ENCODE measurements at places on chromosomes 7 and 10.

- DNase-seq = peak; percentile 47
Observed at GRCh38 chr7:87797798-87798403, 78.3 kb downstream of the SLC25A40 start.

DNA sequence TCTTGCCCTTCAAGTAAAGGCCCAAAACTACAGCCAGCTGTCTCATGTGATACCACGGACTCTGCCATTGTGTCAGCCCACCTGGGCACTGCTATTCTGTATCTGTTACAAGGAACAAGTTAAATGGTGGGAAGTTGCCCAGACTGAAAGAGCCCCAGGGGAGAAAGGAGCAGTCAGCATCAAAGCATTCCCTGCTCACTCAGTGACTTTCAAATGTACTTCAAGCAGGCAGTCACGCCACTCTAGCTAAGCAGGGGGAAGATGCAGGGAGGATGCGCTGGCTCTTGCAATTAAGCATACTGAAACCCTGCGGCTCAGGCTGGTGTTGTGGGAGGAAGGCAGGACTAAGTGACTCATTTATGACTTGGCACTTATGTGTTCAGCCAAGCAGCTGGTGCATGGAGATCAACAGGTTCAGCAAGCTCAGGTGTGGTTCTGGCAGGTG is 1249.6 kb downstream of the TYW1 start:
- no peak for DNase-seq

- DNase-seq = no peak
Observed at GRCh38 chr10:3054851-3055199, 12.5 kb upstream of the PFKP start.

- no peak for DNase-seq
Observed at GRCh38 chr10:101330631-101331225, 23.2 kb upstream of the BTRC start.

DNA sequence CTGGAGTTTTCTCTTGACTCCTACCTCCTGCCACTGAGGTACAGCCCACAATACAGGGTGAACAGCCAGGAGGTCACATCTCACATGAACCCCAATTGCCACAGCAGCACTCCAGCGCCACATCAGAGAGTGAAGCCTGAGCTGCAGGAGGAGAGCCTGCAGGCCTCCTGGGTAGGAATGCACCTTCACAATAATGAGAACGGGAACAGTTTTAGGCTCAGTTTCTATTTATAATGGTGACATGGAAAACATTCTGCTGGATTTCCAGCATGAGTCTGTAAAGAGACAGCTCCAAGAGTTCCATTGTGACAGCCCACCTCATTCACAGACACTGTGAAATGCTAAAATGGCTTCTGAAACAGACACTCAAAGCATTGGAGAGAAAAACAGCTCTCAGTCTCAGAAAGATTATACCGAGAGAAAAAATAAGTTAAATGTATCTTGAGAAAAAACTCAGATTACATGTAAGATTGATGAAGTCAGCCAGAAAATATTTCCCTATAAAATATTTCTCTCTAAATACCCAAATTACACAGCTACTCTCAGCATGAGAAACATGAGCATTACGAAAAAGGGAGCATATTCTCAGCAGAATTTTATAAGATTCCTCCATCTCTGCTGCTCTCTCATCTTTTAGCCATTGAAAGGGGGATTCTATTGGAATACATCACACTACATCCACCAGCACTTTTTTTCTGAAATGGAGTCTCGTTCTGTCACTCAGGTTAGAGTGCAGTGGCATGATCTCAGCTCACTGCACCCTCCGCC is 11.3 kb downstream of the ZNF680 start:
- no peak for DNase-seq

- DNase-seq = no peak
Observed at GRCh38 chr10:60901561-60902235, 42.3 kb downstream of the RHOBTB1 start.

DNA sequence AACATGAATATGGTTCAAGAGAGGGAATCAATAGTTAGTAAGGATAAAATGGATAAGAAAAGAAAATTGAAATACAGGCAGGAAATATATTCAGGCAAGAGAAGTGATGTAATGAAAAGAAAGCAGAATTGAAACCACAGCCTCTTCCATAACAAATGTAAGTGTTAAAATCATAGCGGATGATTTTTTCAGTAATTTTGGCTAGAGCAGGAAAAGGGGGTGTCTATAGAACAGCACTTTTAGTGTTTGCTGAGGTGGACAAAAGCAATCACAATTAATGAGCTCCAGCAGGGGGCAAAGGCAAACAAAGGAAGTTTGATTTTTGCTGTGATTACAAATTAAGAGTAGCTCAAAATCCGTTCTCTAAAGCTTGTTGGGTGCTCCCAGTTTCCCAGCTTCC is 79.0 kb downstream of the TRIL start:
- no peak for DNase-seq

GRCh38 chr10:2949221-2949947 is 118.0 kb upstream of the PFKP start:
- no peak for DNase-seq

- no peak for DNase-seq
Observed at GRCh38 chr7:43847496-43847895, 21.8 kb downstream of the MRPS24 start.

DNA sequence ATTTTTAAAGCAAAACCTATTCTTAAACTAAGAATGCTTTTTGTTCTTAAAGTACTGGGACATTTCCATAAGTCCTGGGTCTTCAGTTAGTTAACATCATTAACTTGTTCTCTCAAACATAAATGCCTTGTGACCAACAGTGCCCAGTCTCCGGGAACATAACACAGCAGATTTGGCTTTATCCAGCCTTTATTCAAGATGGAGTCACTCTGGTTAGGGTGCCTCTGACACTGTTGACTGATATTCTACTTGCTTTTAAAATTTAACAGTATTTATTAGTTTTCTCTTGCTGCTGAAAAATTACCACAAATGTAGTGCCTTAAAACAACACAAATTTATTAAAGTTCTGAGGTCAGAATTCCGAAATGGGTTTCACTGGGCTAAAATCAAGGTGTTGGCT is 44.1 kb downstream of the AVL9 start:
- no peak for DNase-seq

DNA sequence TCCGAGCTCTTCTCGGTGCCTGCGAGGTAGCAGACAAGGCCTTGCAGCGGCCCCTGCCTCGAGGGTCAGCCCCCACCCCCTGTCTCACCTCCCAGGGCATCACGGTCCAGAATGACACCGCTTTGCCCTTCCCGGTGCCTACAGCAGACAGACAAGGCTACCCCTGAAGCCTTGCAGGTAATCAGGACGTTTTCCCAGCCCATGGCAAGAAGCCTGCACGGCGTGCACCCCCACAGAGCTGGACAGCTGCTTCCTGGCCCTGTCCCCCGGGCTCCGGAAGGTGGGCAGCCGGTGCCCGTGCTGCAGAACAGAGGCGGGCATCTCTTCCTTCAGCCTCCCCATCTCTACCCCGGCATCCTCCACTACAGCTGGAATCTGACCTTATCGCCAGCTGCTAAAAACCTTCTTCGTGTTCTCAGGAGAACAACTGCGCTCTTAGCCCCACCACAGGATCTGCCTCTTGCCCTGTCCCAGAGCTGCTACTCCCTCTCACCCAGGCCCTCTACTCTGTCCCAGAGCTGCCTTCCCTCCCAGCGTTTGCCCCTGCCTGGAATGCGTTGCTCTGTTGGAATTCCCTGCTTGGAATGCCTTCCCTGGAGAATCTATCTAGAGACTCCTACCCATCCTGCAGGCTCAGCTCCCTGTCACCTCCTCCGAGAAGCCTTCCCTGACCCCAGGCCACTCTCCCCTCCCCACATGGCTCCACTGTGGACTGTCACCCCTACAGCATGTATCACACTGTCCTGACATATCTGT is 4.7 kb downstream of the MYL10 start:
- no peak for DNase-seq

GRCh38 chr10:96584035-96584434 is 2.8 kb downstream of the TM9SF3 start:
- DNase-seq = no peak

DNA sequence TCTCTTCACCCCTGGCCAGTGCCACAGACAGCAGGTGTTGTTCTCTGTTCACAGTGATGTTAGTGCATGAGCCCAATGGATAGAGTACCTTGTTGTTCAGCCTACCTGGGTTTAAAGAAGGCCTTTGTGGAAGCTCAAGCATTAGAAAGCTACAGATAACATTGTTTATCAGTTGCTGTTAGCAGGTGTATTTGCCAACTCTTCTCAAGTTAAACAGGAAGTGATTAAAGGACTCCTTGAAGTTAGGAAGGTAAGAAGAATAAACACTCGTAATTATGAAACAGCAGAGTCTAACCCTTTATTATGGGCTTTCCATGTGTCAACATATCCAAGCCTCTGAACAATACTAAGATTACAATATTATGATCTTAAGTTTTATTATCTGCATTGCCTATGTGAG is 25.9 kb downstream of the RGR start:
- DNase-seq = no peak

DNA sequence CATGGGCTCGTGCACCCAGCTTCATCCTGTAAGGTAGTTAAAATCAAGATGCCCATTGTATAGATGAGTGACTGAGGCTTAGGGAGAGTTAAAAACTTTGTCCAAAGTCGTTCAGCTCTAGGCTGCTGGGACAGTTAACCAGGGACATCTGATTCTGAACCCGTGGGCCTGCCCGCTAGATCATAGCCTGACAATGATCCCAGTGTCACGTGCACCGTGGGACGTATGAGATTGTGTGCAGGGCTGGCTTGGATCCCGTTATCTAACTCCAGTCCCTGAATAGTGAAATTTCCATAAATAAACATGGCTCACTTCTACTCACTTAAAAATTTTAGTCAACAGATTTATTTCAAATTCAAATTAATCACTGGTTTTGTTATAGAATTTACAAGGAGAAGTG is 24.9 kb downstream of the C10orf120 start:
- no peak for DNase-seq

GRCh38 chr10:125720002-125720382 is 483 bp downstream of the EDRF1 start:
- DNase-seq = no peak

- no peak for DNase-seq
Observed at GRCh38 chr10:50464004-50464409, 159.7 kb downstream of the SGMS1 start.

GRCh38 chr10:71271662-71272055 is 47.4 kb upstream of the SLC29A3 start:
- DNase-seq = no peak

DNA sequence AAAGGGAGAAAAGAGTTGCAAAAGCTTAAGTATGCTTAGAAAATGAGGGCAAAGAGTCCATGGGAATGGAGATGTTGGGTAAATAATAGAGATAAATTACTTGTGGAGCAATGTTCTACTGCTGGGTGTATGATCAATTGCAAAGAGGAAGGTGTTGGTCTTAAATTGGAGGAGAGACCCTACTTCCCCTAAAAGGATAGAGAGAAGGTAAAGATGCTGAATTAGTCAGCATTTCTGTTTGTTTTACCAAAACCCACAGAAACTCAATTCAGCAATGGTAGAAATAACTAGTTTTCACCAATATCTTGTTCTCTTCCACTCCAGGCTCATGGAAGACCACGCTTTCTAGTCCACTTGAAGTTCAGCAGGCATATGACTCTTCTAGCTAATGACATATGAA is 32.1 kb downstream of the ASB4 start:
- DNase-seq = no peak

DNA sequence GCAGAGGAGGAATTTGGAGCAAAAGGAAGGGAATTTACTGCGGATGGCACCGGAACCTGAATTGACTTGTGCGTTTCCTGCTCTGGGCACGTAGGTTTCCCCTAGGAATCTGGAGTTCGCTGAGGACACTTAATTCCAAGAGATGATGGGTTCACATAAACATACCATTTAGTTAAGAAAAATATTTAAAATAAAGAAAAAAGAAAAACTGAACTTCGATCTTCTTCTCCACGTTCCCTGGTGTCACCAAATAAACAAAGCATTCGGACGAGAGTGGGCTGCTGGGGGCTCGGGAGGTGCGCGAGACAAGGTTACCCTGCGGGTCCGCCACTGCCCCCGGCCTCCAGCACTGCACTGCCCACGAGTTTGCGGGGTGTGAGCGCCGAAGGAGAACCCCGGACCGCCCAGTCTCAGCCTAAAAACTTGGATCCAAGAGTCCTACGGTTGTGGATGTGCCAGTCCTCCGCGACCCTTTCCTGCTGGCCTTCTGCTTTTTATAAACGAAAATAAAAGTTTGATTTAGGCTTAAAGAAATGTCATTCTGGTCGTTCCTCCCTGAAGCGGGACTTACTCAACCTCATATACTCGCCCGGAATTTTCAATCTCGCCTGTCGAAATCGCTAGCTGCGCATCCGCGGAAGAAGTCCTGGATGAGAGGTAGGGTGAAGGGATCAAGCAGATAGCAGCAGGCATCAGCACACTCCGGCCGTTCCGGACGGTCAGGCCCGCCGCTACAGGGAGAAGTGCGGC is 30.3 kb downstream of the SKIDA1 start:
- DNase-seq = no peak

DNA sequence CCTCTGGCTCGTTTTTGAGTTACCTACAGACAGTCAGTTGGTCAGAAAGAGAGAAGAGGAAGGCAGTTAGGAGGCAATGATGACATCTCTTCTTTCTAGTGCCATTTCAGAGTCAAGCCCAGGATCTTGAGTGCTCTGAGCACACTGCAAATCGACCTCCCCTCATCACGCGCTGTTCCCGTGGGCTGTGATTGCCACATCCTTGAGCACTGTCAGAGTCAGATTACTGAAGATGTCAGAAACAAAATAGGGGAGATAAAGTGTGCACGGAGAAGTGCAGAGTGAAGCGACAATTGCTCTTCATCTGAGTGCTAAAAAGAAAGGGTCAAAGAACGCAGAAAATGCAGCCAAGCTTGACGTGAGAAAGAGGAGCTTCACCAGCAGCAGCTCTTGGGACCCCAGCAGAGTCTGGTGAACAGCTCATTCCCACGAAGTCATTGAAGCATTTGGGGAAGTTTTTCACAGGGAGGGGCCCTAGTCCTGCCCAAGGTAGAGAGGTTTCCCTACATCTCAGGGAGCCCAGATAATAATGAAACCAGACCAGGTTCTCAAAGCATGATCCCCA is 661.7 kb upstream of the AUTS2 start:
- DNase-seq = no peak

DNA sequence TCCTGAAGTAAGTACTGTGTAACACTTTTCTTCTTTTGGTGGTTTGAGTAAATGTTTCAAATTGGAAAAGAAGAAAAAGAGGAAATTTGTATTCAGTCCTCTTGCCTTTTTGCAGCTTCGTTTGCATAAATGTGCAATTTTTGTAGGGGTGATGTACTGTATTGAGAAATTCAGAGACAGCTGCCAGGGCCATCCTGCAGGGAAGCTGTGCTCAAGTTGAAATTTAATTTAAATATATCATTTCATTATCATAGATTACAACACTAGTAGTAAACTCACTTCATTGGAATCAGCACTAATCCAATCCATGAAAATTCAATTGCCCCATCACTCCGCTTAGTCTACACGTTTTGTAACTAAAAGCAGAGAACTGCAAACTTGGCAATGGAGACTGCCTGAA is 415.4 kb downstream of the DNAJB9 start:
- DNase-seq = no peak

GRCh38 chr7:147406521-147407135 is 1183.9 kb upstream of the C7orf33 start:
- no peak for DNase-seq

DNA sequence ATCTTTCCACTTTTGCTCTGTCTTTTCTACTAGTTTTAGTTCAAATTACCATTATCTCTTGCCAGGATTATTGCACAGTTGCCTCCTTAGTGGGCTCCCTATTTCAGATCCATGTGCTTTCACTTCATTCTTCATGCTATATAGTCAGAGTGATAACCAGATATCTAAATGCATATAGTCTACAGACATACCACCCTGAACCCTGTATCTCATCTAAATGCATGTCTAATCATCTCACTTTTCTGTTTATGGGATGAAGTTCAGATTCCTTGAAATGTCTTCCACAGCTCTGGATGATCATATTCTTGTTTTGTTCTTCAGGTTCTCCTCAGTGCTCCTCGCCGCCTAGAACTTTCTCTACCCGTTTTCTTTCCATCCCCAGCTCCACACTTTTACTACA is 13.8 kb downstream of the RSBN1L start:
- DNase-seq = no peak

Data from CD4-positive, alpha-beta T cell treated with Interleukin-15 for 4 hours (primary cell).